T-cell (primary cell): ENCODE measurements at places on chromosomes 4 and X.

GRCh38 chr4:8542776-8543525, 37.2 kb upstream of the GPR78 start:
- no peak for DNase-seq

- DNase-seq = no peak
Measured at GRCh38 chrX:108348525-108348924, 89.7 kb downstream of the COL4A6 start.

DNA sequence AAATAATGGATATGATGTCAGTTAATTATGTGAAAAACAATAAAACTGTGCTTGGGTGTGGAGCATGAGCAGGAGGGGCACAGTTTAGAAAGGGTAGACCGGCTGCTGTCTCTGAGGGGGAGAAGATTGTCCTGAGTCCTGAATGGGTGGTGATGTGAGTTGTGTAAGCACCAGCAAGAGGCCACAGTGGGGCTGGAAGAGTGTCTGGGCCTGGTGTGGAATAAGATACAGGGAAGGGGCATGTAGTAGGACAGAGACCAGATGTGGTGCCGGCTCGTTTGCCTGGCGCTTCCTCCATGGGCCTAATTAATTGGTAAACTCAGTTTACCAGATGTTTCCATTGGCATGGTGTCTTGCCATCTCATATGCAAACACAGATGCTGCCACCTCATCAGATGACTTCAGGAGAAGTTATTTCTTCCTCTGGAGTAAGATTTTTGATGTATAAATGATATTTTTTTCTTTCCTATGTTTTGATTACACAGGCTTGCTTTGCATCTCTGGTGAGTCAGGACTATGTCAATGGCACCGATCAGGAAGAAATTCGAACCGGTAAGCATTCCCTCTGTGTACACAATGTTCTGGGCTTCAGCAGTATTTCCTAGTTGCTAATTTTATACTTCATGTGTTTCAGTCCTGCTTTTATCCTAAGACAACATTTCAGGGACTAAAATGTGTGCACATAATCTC, 5.1 kb downstream of the MED28 start:
- no peak for DNase-seq

DNA sequence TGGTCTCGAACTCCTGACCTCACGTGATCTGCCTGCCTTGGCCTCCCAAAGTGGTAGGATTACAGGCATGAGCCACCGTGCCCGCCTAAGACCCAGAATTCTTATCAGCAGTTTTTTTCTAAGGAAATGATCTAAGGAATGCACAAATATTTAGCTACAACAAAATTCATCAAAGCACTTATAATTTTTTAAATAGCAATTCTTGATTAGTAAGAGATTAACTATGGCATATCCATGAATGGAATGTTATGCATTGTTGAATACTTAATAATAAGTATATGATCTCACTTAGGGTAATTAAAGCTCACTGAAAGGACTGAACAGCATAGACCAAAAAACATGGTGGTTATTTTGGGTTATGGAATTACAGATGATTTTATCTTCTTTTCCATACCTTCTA, 18.4 kb downstream of the CENPU start:
- DNase-seq = no peak

GRCh38 chrX:17738737-17739535, 1.6 kb downstream of the SCML1 start:
- DNase-seq = no peak

DNA sequence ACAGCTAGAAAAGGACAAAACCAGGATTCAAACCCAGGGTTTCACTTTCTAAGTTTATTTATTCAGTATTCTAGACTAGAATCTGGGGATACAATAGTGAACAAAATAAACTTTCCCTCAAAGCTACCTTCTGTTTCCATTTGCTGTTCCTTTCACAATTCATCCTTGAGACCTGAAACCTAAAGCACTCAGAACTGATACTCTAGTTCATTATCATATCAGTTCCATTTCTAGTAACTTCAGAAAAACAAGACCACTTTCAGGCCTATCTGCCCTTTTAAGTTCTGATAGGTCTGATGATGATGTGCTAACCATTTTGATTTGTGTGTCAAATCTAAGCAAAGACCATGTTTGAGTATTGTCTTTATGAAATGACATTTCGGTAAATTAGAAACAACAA, 7.8 kb upstream of the XK start:
- DNase-seq = no peak

GRCh38 chrX:68511255-68511654, 12.4 kb downstream of the YIPF6 start:
- DNase-seq = no peak

- DNase-seq = no peak
Measured at GRCh38 chrX:40418146-40418812, 162.5 kb upstream of the ATP6AP2 start.

DNA sequence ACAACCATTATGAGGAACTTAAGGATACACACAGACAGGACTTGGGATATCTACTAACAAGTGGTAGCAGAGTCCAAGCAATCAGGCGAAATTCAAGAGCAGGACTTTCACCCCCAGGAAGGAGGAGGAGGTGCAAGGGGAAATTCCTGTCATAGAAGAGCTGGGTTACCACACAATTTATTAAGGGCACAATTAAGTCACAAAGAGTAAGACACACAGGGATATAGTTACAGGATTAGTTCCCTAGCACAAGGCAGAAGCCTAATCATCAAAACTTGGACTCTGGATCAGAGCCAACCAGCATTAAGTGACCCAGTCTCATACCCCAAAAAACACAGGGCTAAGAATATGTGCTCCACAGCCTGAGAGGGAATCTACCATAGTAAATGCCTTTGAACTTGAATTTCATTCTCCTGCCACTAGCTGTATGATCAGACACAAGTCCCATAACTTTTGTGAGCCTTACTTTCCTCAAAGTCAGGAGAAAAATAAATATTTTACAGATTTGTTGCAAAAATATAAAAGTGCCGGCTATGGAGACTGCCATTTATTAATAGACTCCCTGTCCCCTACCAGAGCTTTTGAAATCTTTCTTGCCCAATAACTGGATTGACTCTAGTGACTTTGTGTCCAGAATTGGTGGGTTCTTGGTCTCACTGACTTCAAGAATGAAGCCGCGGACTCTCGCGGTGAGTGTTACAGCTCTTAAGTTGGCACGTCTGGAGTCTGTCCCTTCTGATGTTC, 87.0 kb downstream of the SYNPO2 start:
- DNase-seq = no peak

- no peak for DNase-seq
Measured at GRCh38 chr4:930028-930551, 2.0 kb downstream of the GAK start.

GRCh38 chrX:18410038-18410437, 15.4 kb upstream of the CDKL5 start:
- no peak for DNase-seq

- no peak for DNase-seq
Measured at GRCh38 chr4:102715057-102715456, 45.7 kb downstream of the MANBA start.

GRCh38 chr4:85587952-85588351, 113.0 kb downstream of the ARHGAP24 start:
- no peak for DNase-seq

GRCh38 chrX:130120321-130120731, 10.0 kb upstream of the ELF4 start:
- no peak for DNase-seq

DNA sequence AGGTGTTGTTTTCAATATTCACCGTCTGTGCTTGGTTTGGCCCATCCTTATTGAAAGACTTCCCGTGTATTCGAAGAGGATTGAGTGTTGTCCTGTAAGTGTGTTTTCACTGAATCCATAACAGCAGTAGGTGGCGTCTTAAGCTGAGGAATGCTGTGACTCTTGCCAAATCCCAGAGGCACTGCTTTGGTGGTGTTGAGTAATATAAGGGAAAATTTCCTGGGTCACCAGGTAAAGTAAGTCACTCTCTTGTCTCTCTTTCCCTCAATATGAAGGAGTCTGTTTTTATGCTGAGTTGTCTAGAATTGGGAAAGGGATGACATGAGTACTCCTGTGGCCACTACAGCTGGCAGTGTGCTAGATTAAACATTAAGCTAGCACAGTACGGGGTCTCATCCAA, 146.7 kb upstream of the ZXDB start:
- DNase-seq = no peak

GRCh38 chr4:83860200-83860599, 324.3 kb downstream of the GPAT3 start:
- no peak for DNase-seq

DNA sequence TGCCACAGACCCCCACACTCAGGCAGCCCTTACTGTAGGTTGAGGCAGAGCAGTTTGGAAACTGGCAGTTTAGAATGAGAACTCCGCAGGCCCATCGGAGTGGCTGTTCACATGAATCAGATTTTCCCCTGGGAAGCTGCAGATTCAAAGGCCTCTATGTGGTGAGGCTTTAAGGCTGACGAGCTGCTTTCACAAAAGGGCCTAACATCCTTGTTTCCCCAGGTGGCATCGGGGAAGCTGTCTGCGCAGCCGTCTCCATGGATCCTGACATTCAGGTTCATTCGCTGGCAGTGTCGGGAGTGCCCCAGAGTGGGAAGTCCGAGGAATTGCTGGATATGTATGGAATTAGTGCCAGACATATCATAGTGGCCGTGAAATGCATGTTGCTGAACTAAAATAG, 33.7 kb downstream of the TKTL1 start:
- no peak for DNase-seq

GRCh38 chr4:26912810-26913209, 52.2 kb downstream of the STIM2 start:
- no peak for DNase-seq

DNA sequence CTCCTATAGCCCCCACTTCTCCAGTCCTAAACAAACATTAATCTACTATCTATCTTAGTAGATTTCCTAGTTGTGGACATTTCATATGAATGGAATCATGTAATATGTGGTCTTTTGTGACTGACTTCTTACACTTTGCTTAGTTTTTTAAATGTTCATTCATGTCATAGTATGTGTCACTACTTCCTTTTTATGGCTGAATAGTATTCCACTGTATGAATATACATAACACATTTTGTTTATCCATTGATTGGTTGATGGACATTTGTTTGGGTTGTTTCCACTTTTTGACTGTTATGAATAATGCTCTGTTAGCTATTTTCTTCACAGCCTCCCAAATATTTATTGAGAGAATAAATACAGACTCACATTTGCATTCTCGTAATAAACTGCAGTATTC, 19.8 kb downstream of the USP53 start:
- DNase-seq = no peak

DNA sequence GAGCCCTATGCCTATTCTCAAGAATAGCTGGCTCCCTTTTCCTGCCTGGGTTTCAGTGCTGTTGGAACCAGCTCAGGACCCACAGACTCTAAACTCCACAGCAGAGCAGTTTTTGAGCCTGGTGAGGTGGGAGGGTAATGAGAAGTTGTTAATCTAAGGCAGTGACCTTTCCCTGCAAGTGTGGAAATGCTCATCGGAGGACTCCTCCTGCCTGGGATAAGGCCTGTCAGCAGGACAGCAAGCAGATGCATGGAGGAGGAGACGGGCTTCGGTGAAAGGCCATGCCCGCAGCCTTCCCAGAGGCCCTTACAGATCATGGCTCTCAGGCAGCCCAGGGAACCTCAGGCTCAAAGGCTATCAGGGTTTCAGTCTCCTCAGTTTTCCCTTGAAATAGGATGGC, 70.0 kb upstream of the SHISA3 start:
- DNase-seq = no peak

GRCh38 chrX:47611489-47611888, 8.2 kb downstream of the SYN1 start:
- no peak for DNase-seq

- no peak for DNase-seq
Measured at GRCh38 chr4:90207887-90208454, 80.8 kb downstream of the CCSER1 start.
